ENCODE measurements at places on chromosomes 7 and 10. TPM values are rescaled to one million over a fixed set of nuclear protein-coding genes. Genes with fewer than 3 reads are reported as not detected.
A peak's percentile ranks its signal among the peaks of the same experiment; 100 is the strongest.

GRCh38 chr7:28217143-28217542 lies 36.5 kb upstream of the JAZF1 start:
- DNase-seq, result no peak

DNA sequence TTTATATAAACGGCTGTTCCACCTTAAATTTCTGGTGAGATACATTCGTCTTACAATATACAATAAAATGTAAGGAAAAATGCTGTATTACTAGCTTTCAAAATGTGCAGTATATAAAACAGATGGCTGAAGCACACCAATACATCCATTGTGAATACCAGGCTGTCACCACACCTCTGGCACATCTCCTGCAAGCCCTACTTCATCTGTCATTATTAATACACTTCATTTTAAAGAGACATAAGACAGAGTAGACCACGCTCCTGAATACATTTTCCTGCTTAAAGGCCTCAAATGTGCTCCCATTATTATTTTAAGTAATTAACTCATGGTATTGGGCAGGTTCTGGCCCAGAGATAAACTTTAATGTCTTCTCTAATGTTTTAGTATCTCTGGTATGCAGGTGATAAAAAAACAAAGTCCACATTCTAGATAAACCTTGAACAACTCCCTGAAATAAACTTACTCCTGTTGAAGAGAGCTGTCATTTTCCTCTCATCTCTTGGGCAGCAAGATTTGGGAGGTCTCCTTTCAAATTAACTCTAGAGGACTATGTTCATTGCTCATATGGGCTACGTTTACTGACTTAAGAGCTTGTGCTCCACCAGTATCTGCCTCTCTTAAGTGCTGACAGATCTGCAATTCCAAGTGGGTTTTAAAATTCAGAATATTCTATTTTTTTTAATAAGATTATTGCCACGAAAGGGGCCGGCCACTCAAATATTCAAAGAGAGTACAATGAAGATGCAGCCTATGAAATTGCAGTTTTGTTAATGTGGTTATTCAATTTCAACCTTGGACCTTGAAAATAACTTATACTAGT lies 396.5 kb upstream of the SEMA3D start:
- DNase-seq, result no peak

DNA sequence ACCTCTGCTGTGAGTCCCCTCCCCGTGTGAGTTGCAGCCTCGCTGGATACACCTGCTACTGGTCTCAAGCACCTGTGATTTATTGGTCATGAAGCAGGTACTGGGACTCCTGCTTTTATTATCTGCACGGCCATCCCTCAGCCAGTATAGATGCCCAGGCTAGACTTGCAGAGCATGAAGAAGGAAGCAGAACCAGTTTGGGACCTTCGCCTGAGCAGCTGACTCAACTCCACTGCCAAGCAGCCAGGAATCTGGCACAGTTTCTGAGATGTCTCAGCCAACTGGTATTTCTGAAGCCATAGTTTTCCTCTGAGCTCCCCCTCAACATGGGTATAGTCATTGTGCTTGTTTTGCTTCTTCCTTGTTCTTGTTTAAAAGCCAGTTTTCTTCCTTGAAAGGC lies 28.0 kb upstream of the SLC39A12 start:
- DNase-seq, result peak; percentile 94

- DNase-seq, result no peak
Observed at GRCh38 chr7:87645446-87645845, 17.2 kb downstream of the RUNDC3B start.

GRCh38 chr7:143248761-143249354 lies 14.4 kb upstream of the GSTK1 start:
- no peak for DNase-seq

GRCh38 chr10:71177651-71178199 lies 34.6 kb upstream of the UNC5B start:
- DNase-seq, result no peak

- peak; percentile 88 for DNase-seq
Observed at GRCh38 chr7:18895456-18895855, 222.0 kb downstream of the TWIST1 start.

GRCh38 chr10:16856567-16856966 lies 39.3 kb upstream of the RSU1 start:
- DNase-seq, result peak; percentile 20

- no peak for DNase-seq
Observed at GRCh38 chr7:127476618-127477017, 84.1 kb upstream of the ZNF800 start.

GRCh38 chr7:132333301-132333700 lies 243.0 kb downstream of the PLXNA4 start:
- no peak for DNase-seq

DNA sequence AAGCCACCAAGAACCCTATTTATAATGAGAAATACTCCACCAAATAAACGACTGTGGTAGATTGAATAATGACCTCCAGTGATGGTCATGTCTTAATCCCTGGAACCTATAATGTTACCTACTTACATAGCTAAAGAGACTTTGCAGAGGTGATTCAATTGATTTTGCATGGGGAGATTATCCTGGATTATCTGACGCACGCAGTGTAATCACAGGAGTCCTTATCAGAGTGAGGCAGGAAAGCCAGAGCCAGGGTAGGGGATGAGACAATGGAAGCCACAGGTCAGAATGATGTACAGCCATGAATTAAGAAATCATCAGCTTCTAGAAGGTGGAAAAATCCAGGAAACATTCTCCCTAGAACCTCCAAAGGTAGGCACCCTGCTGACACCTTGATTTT lies 286.4 kb upstream of the SP4 start:
- DNase-seq, result no peak

DNA sequence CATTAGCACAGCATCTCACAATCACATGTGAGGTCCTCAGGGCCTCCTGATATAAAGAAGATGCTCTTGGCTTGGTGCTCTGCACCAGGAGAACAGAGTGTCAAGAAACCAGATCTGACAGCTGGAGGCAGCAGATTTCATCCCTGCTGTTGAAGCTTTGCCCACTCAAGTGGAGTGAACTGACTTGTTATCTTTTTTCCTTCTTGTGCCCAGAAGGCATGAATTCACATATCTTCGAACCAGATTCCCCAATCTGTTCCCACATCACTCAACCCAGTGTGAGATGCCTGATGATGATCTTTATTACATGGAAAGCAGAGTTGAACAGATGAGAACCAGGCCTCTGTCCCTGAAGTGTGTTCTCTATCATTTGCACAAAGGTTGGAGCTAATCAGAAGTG lies 521.0 kb downstream of the SORCS1 start:
- no peak for DNase-seq

DNA sequence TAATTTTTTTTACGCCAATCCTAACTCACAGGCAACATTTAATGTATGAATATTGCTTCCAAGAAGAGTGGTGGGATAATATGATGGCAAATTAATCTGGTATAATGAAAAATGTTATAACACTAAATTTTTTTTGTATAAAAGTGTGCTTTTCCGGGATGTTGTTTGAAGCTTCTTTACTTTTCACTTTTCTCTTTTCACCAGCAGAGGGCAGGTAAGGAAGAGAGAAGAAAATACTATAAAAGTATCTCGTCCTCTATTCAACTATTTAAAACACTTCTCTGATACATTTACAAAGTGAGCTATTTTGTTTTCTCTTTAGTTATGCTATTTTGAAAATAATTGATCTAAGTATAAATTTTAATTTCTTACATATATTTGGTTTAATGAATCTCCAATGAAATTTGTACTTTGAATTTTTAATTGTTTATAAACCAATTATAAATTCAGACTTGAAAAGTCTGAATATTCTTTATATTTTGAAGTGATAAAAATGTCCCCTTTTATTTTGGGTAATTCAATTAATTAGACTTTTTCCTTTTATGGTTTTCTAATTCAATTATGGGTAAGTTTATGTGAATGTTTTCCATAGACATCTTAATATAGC lies 20.7 kb upstream of the CFTR start:
- DNase-seq, result no peak

DNA sequence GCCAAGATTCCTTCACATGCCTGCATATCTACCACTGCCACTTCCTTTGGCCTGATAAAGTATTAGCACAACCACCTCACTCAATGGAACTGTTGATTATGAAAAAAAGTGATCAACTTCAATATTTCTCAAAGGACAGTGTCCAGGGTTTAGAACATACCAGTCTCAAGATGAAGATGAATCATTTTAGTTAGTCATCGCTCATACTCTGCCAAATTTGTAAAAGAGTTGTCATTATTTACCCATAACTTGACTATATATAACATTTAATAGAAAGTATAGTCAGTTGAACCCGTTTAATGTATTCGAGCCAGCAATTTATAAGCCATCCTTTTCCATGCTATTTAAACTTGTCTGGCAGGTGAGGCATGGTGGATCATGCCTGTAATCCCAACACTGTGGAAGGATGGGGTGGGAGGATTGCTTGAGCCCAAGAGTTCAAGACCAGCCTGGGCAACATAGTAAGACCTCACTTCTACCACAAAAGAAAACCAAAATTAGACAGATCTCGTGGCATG lies 33.2 kb downstream of the SPAM1 start:
- DNase-seq, result no peak

KMT2C gene
- total RNA-seq, result 19.7 TPM

PLEKHA1 gene
- total RNA-seq, result 54.8 TPM

NUTM2D gene
- 2.5 TPM for total RNA-seq

CRPPA gene
- total RNA-seq, result 0.35 TPM

FAM180A gene
- total RNA-seq, result 2.6 TPM

RAB11FIP2 gene
- 9.3 TPM for total RNA-seq
